ENCODE measurements at places on chromosomes 6 and 20.

DNA sequence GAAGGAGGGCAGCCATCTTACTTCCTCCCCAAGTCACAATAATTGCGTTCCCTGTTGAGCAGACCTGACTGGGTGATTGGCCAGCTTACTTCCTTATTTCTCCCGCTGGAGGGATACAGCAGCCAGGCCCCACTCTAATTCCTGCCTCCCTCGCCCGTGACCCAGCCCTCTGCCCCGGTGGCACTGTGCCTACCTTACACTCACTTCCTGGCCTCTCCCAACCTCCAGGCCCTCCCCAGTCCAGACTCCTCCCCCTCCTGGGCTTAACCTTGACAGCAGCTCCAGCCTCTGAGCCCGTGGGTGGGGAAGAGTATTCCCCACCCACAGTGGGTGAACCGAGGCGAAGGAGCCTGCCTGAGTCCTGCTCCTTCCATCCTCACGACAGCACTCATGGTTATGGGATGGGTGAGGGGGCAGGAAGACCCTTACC is 3.0 kb downstream of the BAK1 start:
- DNase-seq, result no peak

GRCh38 chr20:57950764-57951485 is 241.1 kb upstream of the PMEPA1 start:
- no peak for DNase-seq

GRCh38 chr6:109457562-109457996 is 2.0 kb upstream of the MICAL1 start:
- DNase-seq, result no peak

DNA sequence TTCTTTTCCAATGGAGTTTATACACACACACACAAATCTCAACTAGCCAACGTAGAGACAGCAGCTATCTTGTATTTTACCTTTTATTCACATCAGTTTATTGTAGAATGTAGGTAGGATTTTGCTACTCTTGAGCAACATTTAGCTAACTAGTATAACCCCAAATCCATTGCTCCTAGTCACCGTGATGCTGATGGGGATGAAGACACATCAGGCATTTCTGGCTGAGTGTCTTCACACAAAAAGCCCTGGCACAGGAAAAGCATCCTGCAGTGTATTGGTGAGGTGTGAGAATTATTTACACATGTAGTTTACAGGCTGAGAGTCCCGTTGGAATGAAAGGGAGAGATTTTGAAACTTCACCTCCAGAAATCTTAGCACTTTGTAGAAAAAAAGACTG is 65.9 kb upstream of the FBXL4 start:
- no peak for DNase-seq

DNA sequence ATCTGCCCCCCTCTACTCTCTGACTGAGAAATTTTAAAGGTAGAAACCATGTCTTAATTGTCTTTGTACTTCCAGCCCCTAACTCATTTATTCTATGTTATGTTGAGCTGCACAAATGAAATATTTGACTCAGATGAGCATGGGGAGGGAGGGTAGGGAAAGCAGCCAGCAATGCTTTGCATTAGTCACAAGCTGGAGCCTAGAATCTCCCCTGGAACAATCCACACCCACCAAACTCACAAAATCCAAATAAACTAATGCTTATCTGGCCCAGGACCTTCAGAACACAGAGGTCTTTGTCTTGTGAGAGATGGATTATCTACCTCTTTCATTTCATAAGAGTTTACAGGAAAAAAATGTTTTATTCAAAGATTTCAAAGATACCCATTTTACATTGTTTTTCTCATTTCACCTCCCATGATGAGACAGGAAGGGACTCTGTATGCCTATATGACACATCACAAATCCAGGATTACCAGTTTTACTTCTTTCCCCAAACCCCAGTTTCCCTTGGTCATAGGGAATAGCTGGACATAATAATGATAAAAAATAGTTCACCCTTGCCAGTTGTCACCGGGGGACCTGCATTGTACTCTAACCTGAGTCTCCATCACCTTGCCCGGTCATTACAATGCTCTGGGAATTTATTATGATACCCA is 466.9 kb downstream of the KIF16B start:
- DNase-seq, result no peak

DNA sequence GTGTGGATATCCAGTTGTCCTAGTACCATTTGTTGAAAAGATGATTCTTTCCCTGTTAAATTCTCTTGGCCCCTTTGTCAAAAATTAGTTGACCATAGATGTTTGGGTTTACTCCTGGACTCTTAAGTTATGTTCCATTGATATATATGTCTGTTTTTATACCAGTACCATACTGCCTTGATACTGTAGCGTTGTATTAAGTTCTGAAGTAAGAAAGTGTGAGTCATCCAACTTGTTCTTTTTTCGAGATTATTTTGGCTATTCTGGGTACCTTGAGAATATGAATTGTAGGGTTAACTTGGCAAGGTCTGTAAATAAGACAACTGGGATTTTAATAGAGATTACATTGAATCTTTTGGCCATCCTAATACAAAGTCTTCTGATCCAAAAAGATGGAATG is 26.5 kb downstream of the PANK2 start:
- DNase-seq, result no peak

GRCh38 chr6:50804283-50804682 is 14.4 kb upstream of the TFAP2B start:
- no peak for DNase-seq

DNA sequence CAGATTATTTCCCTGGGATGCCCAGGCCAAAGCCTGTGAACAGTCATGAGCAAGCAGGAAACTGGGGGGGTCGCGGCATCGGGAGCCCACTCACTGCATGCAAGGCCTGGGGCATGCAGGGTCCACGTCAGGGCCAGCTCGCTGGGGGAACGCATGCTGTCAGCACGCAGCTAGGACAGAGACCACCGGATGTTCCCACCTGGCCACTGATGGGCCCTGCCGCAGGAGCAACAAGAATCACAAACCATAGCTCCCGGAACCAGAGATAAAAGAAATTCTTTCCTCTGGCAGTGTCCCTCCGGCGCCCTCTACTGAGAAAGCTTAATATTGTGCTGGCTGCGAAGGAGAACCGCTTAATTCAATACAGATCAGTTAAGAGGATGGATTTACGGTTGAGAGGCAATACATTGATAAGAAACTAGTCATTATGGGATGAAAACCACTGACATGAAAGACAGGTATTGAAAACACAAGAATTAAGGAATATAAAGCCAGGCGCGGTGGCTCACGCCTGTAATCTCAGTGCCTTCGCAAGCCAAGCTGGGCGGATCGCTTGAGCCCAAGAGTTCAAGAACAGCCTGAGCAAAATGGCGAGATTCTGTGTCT is 32.6 kb downstream of the C6orf15 start:
- peak; percentile 70 for DNase-seq

- no peak for DNase-seq
Measured at GRCh38 chr6:154466971-154467679, 43.4 kb downstream of the CNKSR3 start.

DNA sequence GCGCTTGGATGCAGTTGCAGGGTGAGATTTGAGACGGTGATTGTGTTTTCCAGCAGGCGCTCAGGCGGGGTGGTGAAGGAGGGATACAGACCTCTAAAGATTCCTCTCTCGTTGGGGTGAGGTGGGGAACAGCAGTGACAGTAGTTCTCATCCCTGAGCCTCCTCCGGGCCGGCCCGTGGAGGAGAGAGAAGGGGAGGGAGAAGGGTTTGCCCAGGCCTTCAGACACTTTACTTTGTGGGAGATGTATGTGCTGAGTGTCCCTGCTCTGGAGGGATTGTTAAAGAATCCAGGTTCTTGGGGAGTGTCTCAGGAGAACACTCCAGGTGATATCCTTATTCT is 41.0 kb downstream of the PSMB9 start:
- DNase-seq, result no peak

DNA sequence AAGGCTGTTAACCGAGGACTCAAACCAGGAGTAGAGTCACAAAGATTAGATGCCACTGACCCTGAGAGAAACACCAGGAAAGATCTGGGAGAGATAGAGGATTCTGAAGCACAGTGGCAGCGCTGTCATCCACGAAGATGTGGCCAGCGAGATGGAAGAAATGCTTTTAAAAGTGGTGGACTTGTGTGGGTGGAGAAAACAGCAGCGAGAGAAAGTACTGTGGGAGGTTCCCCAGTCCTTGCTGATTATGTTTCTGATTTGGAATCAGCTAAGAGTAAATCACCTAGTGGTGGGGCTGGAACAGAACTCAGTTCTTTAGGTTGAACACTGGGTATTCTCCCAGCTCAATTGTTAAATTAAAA is 435 bp upstream of the ZNF322 start:
- no peak for DNase-seq

- no peak for DNase-seq
Measured at GRCh38 chr6:147651249-147652063, 143.0 kb downstream of the SAMD5 start.

DNA sequence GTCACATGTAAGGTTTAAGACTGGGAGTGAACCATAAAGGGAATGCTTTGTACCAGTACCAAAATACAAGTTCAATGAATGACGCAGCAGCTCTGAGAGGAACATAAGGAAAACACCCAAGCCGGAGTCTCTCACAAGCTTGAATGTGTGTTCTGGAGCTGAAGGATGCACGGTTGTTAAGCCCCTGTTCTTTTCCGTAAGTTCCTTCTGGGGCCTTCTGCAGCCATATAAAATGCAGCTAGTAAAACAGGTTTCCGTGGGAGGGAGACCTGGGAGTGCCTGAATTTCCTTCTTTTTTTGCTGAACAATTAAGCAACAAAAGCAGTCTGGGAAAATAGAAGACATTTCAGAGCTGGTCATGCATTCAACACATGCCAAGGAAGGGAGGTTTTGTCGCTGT is 73.2 kb upstream of the JAG1 start:
- no peak for DNase-seq

- DNase-seq, result no peak
Measured at GRCh38 chr6:141426400-141426980, 706.2 kb upstream of the GJE1 start.

DNA sequence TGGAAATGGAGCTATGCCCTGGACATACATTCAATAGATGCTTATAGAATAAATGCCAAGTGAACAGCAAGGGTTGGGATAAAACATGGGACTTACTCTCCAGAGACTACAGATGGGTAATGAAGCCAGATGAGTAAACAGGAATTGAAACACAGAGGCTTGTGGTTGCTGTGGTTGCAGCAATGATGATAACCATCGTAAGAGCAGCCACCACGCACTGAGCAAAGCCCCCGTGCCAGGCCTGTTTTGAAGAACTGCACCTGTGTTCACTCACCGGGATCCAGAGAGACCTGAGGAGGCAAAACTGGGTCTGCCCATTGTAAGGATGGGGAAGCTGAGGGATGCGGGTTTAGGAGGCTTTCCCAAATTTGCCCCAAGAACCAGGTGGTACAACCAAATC is 431.1 kb upstream of the CDH4 start:
- no peak for DNase-seq

DNA sequence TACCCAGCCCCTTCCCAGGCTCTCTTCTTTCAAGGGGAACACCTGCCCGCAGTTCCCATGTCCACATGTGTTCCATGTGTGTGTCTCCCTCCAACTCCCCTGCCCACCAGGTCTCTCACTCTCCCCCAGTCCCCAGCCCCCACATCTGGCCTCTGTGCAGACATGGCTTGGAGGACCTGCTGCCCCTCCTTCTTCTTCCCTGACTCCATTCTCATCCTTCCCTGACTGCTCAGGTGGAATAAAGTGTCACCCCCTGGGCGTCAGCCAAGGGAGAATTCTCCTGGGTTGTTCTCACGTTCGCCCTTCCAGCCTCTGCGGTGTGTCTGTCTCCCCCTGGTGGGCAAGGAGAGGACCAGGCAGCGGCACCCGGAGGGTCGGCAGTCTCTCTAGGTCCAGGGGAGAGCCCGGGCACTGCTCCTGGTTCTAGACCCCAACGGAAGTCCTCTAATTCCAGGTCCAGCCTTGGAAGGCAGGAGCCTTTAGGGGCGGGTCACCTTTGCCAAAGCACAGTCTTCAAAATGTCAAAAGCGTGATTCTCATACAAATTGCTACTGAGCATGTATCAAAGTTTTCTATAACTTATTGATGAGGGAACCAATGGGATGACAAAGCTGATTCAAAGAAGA is 50.5 kb downstream of the EBF4 start:
- peak; percentile 67 for DNase-seq

DNA sequence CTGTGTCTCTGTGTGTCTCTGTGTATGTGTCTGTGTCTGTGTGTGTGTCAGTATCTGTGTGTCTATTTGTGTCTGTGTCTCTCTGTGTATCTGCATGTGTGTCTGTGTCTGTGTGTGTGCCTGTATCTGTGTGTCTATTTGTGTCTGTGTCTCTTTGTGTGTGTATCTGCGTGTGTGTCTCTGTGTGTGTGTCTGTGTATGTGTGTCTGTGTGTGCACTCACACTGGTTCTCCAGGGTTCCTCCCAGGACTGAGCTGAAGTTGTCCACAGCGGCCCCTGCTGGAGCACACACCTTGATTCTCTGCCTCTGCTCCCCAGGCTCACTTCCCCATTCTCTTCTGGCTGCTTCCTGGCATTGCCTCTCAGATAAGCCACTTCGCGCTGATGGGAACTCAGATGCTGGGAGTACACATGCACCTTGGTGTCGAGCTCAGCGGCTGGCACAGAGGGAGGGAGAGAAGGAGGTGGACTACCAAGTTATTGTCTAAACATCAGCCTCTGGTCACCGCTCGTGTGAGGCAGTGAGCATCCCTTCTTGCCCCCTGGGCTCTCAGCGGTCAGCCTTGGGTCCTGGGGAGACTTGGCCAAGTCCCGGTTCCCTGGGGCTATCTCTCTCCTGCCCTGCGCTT is 104.9 kb upstream of the NXT1 start:
- peak; percentile 58 for DNase-seq

GRCh38 chr6:45949256-45949655 is 66.4 kb downstream of the CLIC5 start:
- DNase-seq, result no peak

DNA sequence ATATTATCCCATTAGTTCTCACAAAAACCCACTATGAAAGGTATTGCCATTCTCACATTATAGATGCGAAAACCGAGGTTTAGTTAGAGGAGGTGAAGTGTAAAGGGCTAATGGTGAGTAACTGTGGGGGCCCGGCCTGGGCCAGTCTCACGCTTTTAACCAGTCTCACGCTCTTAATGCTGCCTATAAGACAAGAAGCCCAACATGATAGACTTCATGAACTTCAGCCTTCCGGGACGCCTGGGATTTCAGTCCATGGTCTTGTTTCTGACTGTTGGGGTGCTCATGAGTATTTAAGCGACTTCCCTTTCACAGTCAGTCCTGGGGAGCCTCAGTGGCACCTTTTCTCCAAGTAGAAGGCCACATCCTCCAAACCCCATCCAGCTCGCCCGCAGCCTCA is 31.7 kb downstream of the AGPAT4 start:
- no peak for DNase-seq

DNA sequence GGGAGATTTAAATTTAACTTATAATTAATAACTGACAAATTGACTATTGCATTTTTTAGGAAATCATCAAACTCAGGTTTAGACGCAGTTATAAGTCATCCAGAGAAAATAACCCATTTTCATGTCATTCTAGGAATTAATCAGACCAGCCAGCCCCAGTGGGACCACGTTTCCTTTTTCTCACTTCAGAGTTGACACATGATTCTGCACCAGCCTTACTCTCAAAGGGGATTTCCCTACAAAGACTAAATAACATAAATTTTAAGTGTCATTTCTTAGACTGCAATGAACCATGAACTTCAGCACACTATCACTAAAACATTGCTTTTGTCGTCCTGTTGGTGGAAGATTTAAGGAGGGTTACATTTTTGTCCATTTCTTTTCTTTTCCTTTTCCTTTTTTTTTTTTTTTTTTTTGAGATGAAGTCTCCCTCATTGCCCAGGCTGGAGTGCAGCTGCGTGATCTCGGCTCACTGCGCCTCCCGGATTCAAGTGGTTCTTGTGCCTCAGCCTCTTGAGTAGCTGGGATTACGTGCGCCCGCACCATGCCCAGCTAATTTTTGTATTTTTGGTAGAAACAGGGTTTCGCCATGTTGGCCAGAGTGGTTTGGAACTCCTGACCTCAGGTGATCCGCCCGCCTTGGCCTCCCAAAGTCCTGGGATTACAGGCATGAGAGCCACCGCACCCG is 3.6 kb downstream of the IPCEF1 start:
- no peak for DNase-seq
